Subcutaneous preadipocyte (primary cell): ENCODE measurements at places on chromosomes 13 and 19. TPM values are rescaled to one million over a fixed set of nuclear protein-coding genes. Genes with fewer than 3 reads are reported as not detected.

Gene ZNF69
- total RNA-seq = 0.20 and 0.73 TPM in 2 replicates

Gene LRRC8E
- 5.1 and 6.2 TPM in 2 replicates for total RNA-seq

Gene FBXL3
- total RNA-seq = 48.1 and 59.2 TPM in 2 replicates

Gene EFNA2
- total RNA-seq = not detected in 2 replicates

Gene AP3D1
- 123 and 169 TPM in 2 replicates for total RNA-seq

Gene RNF225
- 0.37 and 0.59 TPM in 2 replicates for total RNA-seq

Gene LDLR
- 262 and 309 TPM in 2 replicates for total RNA-seq

Gene LRG1
- under 0.01 TPM in 1 of 2 replicates, not detected in the other for total RNA-seq

Gene COX6B2
- not detected in 2 replicates for total RNA-seq

Gene AMER2
- total RNA-seq = not detected in 2 replicates

Gene SELENOV
- not detected in 2 replicates for total RNA-seq

Gene PODNL1
- total RNA-seq = 0.20 and 0.73 TPM in 2 replicates

Gene PCID2
- 61.7 and 68.8 TPM in 2 replicates for total RNA-seq

Gene KASH5
- total RNA-seq = not detected in 2 replicates

Gene EXOSC5
- total RNA-seq = 23.3 and 32.0 TPM in 2 replicates

Gene THSD8
- total RNA-seq = not detected in 2 replicates

Gene GZMM
- total RNA-seq = not detected in 2 replicates
